ENCODE measurements at places on chromosomes 4 and X.

- no peak for DNase-seq
These were observed 42.8 kb upstream of the KLF3 start for GRCh38 chr4:38621028-38621684.

DNA sequence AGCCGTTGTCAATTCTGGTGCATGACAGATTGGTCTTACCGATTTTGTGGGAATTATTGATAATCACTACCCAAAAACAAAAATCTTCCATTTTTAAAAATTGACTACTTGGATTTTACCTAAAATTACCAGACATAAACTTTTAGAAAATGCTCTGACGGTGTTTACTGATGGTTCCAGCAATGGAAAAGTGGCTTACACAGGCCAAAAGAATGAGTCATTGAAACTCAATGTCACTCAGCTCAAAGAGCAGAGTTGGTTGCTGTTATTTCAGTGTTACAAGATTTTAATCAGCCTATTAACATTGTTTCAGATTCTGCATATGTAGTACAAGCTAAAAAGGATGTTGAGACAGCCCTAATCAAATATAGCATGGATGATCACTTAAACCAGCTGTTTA is 23.0 kb upstream of the UGT2B17 start:
- no peak for DNase-seq

- peak; percentile 66 for DNase-seq
These were observed 10.1 kb downstream of the DLG3 start for GRCh38 chrX:70454441-70455365.

DNA sequence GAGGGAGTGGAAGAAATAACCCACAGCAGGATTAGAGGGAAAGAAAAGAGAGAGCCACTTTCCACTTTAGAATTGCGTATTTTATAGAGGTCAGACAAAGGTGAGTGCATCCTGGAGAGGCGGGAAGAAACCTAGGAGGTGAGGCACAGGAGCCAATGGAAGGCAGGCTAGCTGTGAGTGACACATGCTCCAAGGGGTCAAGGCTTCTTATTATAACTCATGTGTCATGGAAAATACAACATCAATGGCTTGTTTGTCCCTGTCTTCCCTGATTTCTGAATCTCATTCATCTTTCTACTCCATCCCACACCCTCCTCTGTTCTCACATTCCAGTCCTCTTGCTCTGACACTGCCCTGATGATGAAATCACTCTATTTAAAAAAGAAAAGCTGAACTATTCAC is 14.4 kb downstream of the ANXA3 start:
- no peak for DNase-seq

GRCh38 chr4:98642991-98643426 is 15.4 kb downstream of the TSPAN5 start:
- DNase-seq = no peak

- DNase-seq = no peak
These were observed 194.6 kb upstream of the C1QTNF7 start for GRCh38 chr4:15233264-15233597.

DNA sequence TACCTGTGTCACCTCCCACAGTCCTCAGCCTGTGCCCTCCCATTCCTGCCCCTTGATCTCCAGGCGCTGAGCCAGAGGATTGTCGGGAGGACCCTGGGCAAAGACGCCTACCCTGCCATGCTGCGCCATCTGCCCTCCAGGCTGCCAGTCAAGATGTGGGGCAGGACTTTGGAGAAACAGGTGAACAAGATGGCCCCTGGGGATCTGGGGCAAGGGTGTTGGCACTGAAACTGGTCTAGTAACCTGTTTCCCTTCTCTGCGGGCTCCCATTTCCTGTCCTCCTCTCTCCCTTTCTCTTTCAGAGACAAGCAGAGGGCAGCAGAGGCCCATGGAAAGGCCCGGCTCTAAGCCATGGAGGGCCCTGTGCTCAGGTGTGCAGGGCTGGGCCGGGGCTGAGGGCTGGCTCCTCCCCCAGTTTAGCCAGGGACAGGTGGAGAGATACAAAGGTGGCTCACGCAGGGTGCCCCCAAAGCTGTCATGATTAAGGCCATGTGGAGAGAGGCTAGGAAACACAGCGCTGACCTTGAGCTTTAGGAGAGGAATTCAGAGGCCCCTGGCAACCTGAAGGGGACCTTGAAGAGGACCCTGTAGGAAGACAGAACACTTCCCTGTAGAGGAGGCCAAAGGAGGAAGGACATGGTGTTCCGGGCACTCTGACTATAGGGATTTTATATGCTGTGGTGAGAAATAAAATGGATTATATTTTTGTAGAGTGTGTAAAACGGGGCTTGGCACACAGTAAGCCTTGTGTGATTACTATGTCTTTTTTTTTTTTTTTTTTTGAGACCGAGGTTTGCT is at the start of gene GLOD5:
Gene GLOD5, plus strand, starts transcription at position 74 of the 798 bp plus-strand sequence. Its CDS starts 44 bp downstream, at position 118.
- DNase-seq = no peak

GRCh38 chr4:98510757-98511517 is 147.5 kb downstream of the TSPAN5 start:
- no peak for DNase-seq

DNA sequence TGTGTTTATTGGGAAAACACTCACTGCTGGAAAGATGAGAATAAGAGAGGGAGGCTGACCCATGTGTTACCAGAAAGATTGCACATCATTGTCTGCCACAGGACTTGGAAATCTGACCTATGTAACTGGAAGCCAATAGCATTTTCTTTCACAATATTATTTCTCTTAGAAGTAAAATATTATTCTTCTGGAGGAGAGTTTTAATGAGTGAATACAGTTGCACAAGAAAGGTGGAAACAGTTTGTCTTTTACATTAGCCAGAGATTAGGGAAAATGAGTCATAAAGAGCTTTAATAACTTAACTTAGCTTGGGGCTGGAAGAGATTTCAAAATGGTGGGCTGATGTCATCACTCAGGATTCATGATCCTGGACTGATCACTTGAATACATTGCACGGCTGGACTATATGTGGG is 31.5 kb upstream of the LNX1 start:
- no peak for DNase-seq

DNA sequence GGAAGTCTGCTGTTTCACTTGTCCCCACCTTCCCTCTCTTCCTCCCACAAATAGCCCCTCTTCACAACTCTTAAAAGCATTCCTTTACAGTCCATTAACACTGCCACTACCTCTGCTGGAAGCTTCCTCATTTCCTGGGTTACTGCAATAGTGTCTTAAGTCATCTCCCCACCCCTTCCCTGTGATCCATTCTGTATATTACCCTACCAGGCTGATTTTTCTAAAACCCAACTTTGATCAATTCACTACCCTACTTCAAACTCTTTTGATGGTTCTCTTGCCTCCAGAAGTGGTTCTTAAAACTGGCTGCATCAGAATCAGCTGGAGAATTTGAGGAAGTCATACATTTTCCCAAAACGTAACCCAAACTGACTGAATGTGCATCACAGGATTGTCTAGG is 8.8 kb upstream of the XIAP start:
- DNase-seq = no peak

- no peak for DNase-seq
These were observed 21.2 kb downstream of the CCDC160 start for GRCh38 chrX:134258202-134258601.

DNA sequence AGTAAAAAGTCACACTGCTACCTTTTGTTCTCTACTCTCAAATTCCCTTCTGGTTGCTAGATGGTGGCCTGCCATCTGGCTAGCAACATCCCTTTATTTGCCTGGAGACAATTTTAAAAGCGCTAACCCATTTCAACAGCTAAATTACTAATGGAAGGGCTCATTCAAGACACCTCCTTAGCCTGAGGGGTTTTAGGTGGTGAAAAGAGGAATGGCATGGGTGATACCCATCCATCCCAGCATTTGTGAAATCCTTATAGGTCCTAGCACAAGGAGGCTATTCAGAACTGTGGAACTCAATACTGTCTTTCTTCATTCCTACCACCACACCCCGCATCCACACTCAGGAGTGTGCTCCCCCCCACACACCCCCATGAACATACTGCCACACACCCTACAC is 33.5 kb downstream of the ARHGEF9 start:
- no peak for DNase-seq

DNA sequence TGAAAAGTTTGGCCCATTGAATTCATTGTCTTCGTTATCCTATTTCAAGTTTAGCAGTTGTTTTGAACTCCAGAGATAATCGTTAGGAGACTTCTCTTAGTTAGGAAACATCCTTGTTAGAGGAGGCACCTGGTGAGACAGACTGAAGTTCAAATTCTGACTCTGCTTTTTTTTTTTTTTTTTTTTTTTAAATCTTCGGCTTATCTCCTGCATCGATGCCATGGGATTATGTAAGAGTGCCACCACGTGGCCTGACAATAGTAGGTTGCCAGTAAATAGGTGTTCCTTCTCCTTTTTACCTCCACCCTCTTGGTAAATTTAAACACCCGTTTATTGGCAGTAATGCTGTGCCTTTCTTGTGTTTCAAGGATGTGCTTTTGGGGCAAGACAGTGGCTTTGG is 149.3 kb downstream of the SOWAHB start:
- no peak for DNase-seq

DNA sequence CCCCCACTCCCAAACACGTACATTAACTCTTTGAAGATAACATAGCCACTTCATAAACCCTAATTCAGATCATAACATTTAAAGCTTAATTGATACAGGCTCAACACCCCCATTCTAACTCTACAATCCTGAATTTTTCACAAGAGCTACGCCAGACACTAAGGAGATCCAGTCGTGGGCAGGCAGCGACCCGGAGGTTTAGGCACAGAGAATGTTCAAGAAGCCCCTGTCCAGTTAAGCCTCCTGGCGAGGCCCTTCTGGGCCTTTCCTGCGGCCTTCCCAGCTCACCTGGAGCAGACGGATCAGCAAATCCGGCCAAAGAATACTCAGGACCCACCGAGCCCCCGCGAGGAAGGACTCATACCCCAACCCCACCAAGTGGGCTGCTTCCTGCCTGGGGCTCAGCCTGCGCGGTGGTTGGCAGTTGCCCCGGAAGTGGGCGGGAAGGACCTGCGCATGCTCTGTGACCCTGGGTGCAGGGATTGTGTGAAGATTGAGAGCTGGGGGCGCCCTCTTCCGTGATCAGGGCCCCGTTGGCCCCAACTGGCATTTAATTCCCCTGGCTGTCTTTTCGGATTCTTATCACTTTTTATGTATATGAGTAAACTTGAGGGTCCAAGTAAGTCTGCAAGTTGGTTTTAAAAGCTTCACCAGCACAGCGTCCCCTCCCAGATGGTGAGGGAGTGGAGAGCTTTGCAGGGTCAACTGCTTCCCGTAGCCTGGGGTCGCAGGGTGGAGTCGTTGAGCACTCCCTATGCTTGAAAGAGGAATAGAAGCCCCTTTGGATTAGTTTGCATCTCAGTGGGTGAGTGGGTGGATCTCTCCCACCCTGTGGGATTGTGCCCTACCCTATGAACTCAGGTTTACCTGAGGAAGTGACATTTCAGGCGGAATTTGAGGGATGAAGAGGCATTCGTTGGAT is at the start of gene TRIM61:
Gene TRIM61, minus strand, starts transcription at position 415 of the 922 bp plus-strand sequence. CDS start 7,655 bp downstream, outside the sequence.
- peak; percentile 32 for DNase-seq

DNA sequence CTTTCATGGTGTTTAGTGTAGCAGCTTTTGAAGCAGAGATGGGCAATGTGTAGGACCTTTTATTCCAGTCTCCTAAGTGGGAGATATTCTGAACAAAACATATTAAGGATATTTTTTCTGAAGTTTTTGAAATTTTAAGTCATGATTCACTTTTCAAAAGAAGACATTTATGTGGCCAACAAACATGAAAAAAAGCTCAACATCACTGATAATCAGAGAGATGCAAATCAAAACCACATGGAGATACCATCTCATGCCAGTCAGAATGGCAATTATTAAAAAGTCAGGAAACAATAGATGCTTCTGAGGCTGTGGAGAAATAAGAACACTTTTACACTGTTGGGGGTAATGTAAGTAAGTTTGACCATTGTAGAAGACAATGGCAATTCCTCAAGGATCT is 76.0 kb downstream of the FAT4 start:
- DNase-seq = no peak

DNA sequence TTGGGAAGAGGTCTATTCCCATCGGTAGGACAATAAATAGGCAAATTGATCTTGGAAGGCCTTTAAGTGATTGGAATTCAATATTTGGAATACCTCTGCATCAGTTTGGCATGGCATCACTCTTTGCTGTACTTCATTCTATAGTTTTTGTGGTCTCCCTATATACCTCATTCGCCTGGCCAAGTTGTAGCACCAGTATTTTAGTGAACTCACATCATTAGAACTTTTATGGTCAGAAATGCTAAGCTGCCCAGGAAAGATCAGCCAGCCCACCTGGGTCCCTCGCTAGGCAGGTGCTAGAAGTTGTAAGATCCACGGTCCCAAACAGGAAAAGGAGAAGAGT is 40.3 kb downstream of the ZCCHC13 start:
- DNase-seq = no peak

DNA sequence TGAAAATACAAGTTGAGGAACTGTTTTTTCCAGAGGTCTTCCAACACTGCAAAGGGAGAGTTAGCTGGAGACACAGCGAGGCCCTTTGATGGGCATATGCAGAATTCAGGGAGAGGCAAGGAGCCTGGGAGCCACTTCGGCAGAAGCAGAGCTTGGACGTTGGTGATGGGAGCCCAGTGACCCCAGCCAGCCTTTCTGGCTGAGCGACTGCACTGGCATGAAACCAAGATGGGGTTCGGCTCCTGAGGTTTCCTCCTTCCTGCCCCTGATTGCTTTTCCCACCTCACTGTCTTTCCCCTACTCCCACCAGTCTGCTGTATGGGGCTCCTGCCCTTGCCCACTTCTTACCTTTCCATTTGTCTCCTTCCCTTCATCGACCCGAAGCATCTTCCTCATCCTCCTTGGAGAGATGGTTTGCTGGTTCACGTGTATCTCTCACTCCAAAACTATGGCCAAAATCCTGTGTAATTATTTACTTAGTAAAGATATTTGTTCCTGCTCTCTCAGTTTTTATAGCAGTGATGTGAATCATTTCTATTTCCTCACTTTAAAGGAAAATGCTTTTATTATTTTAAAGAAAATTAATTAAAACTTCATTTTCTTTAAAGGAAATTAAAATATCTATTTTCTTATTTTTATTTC is 100.5 kb downstream of the NFKB1 start:
- no peak for DNase-seq

DNA sequence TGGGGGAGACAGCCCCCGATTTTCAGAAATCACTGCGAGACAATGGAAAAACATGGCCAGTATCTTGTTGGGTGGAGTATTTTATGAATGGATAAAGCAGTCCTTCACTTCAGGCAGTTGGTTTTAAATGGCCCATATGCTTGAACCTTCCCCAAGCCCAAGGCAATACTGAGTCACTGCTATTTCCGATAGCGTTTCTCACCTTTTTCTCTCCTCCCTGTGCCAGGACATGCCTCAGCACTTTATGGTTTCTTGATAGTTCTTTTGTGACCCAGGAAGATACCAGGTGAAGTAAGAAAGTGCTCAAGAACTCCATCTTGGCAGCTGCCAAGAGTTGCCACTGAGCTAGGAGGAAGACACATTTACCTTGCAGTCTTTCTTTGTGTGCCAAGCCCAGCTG is 26.8 kb upstream of the ESX1 start:
- no peak for DNase-seq

GRCh38 chrX:71301195-71301924 is at the start of gene ITGB1BP2:
Gene ITGB1BP2, plus strand, starts transcription at chrX:71301750. Its CDS starts 57 bp downstream, at chrX:71301807.
- DNase-seq = no peak

GRCh38 chrX:131782646-131783045 is 238.8 kb downstream of the OR13H1 start:
- DNase-seq = no peak
